ENCODE measurements at places on chromosomes 2 and 18.

- DNase-seq: no peak
Observed at GRCh38 chr2:145739681-145740080, 1219.8 kb upstream of the ZEB2 start.

DNA sequence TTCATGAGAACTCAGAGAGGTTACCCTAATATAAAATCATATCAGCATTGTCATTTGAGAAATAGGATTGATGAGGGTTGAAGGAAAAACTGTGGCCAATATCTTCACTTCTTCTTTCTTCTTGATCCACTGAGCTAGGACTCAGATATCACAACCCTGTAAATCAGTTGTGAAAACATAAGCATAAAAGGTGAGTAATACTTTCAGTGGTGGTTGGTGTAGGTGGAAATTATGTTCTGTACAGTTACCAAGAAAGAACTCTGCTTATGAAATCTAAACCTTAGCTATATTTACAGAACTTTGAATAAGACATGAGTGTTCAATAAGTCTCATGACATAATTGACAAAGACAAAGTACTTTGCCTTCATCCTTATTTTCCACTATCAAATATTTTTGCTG lies 56.3 kb downstream of the PAX3 start:
- no peak for DNase-seq

GRCh38 chr18:27711382-27711781 lies 465.5 kb downstream of the CDH2 start:
- DNase-seq: no peak

GRCh38 chr2:157875641-157876065 lies 477 bp downstream of the ACVR1 start:
- DNase-seq: no peak

DNA sequence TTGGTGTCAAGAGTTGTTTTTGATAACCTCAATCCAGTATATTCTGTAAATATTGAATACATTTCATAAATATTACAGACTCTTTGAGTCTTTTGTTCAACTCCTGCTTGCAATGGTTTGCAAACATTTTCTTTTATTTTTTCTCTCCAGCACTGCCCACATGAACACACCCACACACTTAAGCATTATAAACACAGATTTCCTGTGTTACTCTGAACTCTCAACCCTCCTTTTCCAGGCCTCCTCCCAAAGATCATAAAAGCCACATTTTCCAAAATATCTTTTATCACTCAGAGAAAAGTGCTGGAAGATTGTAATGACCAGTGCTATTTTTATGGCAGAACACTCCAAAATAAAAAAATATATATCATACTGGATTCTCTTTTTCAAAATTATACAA lies 20.5 kb downstream of the ARHGAP25 start:
- no peak for DNase-seq

GRCh38 chr2:205055251-205055650 lies 510.0 kb downstream of the PARD3B start:
- DNase-seq: no peak

- DNase-seq: no peak
Observed at GRCh38 chr2:43217228-43218154, 8.9 kb downstream of the ZFP36L2 start.

DNA sequence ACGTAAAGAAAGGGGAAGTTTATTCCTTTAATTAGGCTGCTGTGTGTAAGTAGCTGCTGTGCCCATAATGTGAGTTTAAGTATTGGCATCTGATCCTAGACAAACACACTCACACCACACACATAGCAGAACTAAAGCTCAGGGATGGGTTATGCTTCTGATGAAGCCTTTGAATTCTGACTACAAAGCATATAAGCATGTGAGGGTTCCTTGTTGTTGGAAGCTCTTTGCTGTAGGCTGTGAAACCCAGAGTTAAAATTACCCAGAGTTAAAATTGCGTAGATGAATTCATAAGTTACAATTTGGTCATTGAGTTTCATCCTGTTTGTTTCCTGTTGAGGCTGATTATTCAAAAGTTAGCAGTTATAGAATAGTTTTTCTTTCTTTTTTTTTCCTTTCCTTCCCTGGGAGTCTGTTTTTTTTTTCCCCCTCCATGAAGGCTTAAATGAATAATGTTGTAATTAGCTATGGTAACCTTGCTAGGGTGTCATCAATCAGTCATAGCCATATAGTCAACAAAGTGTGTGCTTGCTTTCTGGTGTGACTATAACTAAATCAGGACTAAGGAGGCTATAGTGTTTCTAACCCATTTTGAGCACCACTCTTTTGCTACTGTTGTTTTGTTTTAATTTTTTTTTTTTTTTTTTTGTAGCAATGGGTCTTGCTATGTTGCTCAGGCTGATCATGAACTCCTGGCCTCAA lies 426.1 kb downstream of the PARD3B start:
- no peak for DNase-seq

- no peak for DNase-seq
Observed at GRCh38 chr2:54543733-54544396, 87.7 kb downstream of the SPTBN1 start.

- DNase-seq: no peak
Observed at GRCh38 chr2:117960231-117960630, 53.6 kb downstream of the CCDC93 start.

GRCh38 chr18:36075862-36076587 lies 8.7 kb upstream of the RPRD1A start:
- DNase-seq: no peak

- no peak for DNase-seq
Observed at GRCh38 chr2:102585847-102586404, 33.4 kb upstream of the SLC9A2 start.

DNA sequence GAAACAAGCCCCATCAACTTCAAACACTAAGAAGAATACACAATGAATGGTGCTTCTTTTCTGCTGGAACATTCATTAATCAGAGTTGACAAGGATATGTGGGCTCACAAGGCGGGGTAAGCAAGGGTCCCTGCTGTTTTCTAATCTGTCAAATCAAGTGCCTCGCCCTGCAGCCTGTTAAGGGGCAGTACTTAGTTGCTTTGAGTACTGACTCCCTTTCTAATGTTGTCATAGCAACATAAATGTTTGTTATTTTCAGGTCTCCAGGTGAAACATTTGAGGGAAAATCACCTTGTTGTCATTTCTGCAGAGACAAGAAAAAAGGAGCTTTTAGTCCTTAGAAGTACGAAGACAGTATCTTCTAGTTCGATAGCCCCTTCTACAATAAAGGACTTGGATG lies 284.7 kb upstream of the PKDCC start:
- DNase-seq: no peak

- DNase-seq: no peak
Observed at GRCh38 chr18:57029761-57030160, 117.1 kb upstream of the BOD1L2 start.

- DNase-seq: no peak
Observed at GRCh38 chr2:216491793-216492596, 6.6 kb upstream of the RPL37A start.

DNA sequence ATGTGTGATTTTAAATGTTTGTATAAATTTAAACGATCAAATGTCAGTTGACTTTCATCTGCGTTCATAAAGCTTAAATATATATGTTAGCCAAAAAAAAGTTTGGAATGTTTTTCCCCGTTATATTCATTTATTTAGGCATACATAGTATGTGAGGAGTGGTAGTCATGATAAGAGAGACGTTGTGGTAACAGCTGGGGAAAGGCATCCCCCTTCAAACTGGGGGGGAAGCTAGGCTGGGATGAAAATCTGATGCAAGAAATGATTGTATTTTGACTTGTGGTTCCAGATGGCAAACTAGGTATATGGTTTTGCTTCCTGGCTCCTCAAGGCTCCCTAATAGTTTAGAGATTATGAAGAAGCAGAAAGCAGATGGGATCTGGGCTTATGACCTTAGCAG lies 30.1 kb downstream of the ITGA6 start:
- no peak for DNase-seq

DNA sequence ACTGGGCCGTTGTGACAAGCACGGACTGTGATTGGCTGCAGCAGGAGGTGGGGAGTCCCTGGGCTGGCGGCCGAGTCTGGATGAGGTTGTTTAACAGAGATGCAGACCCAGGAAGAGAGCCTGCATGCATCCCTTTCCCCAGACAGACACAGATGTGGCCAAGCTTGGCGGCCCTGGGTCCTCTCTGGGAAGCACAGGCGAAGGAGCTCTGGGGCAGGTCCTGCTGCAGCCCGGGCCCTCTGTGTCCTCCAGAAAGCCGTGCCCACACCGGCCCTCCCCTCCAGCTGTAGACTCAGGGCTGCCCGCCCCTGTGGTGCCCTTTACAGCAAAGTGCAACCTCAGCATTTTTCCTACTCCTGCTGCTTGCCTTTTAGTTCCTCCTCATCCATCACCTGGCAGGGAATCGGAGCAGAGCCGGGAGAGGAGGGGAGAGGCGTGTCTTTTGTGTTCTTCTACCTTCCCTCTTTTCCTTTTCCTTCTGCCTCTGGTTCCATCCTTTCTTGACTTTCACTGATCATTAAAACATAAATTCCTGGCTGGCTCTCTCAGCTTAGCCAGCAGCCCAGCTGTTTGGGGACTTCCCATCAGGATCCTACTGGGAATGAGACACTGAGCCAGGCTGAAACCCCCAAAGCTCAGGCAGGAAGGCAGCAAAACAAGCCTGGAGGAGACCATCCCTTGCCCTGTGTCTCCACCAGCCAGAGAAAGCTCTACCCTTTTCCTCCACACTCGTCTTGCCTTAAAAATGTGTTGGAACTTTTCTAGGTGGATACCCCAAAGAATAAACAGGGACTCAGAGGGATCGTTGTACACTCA lies 75.0 kb downstream of the CTIF start:
- no peak for DNase-seq

GRCh38 chr2:128416806-128417205 lies 98.1 kb upstream of the HS6ST1 start:
- no peak for DNase-seq

GRCh38 chr18:56330366-56331110 lies 307.9 kb downstream of the TXNL1 start:
- DNase-seq: no peak

DNA sequence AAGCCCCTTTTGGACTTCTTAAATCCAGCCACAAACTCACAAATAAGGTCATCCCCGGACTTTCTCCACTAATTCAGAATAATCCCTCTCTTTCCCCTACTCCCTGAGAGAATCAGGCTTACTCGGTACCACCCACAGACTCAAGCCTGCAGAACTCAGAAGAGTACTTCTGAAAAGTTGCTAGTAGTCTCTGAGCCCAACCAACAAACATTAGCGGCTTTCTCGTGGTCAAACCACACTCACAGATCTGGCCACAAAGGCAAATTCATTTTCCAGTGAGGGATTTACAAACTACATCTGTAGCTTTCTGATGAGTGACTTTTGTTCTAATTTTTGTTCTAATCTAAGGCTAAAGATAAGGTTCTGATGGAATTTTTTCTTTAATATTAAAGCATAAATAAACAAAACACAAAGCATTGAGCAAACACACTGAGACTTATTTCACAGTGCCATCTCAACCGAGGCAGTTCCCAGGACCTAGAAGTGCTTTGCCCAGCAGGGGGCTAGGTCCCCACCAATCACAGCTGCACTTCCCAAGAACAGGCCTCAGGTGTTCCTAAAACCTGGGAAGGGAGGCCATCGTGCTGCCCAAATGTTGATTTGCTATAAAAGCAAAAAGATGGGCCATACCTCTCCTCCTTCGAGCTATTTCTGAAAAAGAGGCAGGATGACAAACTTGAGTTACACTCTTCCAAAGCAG lies 110.7 kb downstream of the COLEC12 start:
- no peak for DNase-seq

- no peak for DNase-seq
Observed at GRCh38 chr2:83015035-83015715, 1443.9 kb downstream of the SUCLG1 start.

GRCh38 chr18:48194591-48195181 lies 214.5 kb downstream of the ZBTB7C start:
- DNase-seq: no peak

GRCh38 chr2:57622009-57622408 lies 424.6 kb upstream of the VRK2 start:
- DNase-seq: no peak

GRCh38 chr2:23093513-23093912 lies 291.5 kb upstream of the KLHL29 start:
- no peak for DNase-seq

- no peak for DNase-seq
Observed at GRCh38 chr2:230991598-230991997, 4.3 kb upstream of the SPATA3 start.

DNA sequence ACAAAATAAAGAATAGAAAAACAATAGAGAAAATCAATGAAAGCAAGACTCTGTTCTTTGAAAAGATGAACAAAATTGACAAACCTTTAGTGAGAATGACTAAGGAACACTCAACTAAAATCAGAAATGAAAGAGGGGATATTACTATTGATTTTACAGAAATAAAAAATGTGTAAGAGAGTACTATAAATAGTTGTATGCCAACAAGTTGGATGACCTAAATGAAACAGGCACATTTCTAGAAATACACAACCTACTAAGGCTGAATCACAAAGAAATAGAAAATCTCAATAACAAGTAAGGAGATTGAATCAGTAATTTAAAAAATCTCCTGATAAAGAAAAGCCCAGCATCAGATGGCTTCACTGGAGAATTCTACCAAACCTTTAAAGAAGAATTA lies 18.4 kb upstream of the MALL start:
- DNase-seq: no peak

DNA sequence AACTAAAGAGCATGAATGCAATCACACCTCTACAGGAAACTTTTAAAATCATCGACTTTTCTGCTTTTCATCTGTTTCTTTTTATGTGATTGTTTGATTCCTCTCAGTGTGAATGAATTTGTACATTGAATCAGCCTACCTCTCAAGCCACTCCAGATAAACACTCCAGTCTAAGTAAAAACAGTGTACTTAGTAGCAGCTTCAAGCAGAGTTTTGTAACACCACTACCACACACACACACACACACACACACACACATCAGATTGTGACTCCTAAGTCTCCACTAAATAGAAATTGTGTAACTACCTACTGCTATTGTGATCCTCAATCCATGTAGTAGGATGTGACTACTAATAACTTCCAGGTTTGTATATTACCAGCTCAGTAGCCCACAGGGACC lies 65.3 kb upstream of the EPB41L5 start:
- DNase-seq: no peak

- no peak for DNase-seq
Observed at GRCh38 chr2:137115081-137115794, 349.9 kb downstream of the THSD7B start.

DNA sequence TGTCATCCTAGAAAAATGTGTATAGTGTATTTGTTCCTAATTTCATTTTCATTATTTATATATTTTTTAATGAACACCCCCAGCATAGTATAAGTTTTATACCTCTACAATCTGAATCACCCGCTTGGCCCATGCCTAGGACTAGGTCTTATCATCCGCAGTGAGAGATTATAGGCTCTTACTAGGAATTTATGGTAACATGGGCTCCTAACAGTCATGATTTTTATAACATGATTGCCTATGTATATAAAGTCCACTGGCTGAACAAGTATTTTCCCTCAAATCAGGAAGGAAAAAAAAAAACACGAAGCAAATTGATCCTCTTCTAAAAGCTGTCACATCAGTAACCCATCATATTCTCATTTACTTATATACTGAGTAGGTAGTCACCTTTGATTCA lies 666.1 kb upstream of the NRXN1 start:
- DNase-seq: no peak

GRCh38 chr2:62266433-62267038 lies 70.6 kb downstream of the B3GNT2 start:
- no peak for DNase-seq

- DNase-seq: no peak
Observed at GRCh38 chr2:237022533-237022932, 63.2 kb upstream of the COPS8 start.
